ENCODE measurements at places on chromosomes 5 and 9.

GRCh38 chr5:94522117-94522516 is 96.3 kb downstream of the KIAA0825 start:
- no peak for DNase-seq

DNA sequence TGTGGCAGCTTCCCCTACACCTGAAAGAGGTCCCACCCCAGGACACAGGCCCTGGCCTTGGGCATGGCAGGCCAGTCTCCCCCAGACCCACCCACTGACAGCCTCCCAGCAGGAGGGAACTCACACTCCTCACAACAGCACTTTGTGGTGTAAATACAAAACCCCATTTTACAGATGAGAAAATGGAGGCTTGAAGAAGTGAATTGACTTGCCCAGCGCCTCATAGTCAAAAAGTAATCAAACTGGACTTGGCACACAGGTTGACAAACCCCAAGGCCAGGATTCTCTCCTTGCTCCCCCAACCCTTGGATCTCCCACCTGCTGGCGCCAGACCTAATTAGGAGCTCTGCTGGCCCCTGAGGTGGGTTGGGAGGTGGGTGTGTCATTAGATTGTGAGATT is 29.2 kb upstream of the NEK6 start:
- no peak for DNase-seq

- no peak for DNase-seq
Observed at GRCh38 chr9:95086564-95086955, 230.9 kb downstream of the FANCC start.

DNA sequence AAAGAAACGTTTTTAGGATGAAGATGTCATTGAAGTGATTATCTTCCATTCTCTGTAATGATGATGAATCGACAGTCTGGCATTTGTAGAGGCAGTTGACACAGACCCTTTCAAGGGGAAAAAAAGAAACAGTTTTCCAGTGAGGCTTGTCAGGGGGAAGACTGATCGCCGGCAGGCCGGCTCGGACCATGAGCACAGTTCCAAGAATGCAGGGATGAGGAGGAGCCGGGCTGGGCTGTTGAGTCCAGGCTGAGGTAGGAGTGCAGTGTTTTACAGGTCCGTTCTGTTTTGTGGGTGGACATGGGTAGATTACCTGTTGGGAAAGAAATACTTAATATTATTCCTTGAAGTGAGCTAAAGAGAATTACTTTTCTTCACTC is 194.6 kb downstream of the AOPEP start:
- DNase-seq, result no peak

DNA sequence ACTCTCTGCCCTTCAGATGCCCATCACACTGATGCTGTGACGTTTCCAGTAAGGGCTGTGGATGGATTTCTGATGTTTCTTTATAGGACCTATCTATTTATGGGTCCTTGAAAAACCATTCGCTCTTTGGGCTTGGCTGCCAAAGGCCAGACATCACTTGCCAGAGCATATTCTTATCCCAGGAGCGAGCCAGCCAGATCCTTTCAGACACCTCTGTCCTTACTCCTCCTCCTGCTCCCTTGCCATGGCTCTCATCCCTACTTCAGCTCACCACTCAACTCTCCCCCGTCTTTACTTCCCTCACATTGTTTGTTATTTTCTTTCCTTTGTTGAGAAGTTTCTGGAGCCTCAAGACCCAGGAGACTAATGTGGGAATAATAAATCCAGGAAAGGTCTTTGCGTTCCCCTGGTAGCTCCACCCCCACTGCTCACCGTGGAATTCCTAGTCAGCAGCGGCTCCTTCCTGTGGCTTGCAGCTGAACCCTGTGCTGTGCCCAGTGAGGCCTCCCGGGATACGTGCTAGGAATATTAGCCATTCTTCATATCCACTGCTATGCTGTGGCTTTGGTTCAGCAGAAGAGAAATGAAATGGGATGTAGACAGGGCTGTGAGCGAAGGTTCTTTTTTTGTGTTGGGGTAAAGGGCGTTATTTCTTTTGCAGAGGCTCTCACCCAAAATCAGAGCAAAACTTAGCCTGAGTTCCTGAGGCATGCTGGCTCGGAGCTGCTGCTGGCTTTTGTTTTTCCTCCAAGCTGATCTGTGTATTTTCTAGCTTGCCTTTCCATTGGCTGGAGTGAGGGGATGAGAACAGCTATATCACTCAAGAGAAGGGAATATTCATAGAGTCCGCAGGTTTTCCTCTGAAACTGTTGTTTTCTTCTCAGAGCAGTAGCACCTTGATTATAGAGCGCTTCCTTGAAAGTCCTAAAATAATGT is 171.1 kb downstream of the SAXO1 start:
- no peak for DNase-seq

DNA sequence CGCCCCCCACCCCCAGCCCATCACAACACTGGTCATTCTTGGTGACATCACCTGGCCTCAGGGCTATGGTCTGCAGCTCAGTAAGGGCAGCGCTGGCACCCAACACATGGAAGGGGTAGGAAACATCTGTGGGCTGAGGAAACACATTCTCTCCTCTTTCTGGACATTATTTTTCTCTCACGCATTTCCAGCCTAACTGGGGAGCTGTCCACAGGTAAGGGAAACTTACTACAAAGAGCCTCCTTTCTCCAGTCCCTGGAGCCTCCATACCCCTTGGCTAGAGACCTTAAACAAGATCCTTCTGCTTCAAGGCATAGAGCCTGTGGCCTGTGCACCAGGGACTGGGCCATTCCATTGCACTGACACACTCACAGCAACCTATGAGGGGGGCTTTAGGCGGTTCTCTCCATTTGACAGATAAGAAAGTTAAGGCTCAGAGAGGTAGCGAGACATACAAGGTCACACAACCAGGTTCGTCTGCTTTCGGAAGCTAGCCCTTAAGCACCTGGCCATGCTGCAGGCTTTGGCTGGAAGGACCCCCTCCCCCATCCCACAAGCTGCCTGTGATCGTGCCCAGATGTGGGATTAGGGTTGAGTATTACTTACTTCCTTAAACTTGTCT is 40.7 kb downstream of the CXXC5 start:
- DNase-seq, result no peak

DNA sequence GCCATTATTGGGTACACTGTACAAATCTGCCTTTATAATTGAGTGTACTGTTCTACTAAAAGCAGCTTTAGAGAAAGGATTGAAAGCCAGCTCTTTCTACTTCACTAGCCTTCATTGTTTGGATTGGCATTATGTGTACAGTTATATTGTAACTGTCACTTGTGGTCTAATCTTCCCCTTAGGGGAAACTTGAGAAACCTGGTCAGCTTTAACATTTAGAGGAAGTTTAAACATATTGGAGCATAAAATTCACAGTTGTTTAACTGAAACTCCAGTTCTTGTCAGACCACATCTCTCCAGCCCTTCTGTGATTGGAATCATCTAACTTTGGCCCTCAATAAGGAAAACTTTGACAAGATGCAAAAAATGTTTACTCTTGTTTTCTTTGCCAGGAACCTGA is 24.6 kb downstream of the PIK3R1 start:
- DNase-seq, result no peak

DNA sequence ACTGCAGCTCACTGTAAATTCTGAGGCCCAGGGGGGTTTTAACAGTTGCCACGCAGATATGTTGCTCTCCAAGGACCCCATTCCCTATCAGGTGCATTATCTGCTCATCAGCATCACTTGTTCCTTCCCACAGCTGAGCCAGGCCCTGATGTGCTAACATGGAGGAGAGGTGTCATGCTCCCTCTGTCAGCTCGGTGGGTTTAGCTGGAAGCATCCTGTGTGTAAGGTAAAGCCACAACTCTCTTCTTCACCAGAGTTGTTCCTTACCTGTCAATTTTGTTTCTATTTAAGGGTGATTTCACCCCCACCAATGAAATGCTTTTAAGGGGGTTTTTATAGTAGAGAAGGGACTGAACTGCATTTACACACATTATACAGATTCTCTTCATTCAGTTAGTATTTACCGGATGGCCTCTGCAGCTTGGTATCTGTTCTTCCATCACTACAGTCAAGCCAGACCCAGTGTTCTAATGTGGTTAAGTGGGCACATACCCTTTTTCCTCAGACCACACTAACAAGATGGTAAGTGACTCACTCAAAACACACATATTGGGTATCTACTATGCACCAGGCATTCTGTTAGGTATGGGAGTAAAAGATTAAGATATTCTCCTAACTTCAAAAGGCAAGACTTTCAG is 205.4 kb downstream of the DCP2 start:
- DNase-seq, result no peak

DNA sequence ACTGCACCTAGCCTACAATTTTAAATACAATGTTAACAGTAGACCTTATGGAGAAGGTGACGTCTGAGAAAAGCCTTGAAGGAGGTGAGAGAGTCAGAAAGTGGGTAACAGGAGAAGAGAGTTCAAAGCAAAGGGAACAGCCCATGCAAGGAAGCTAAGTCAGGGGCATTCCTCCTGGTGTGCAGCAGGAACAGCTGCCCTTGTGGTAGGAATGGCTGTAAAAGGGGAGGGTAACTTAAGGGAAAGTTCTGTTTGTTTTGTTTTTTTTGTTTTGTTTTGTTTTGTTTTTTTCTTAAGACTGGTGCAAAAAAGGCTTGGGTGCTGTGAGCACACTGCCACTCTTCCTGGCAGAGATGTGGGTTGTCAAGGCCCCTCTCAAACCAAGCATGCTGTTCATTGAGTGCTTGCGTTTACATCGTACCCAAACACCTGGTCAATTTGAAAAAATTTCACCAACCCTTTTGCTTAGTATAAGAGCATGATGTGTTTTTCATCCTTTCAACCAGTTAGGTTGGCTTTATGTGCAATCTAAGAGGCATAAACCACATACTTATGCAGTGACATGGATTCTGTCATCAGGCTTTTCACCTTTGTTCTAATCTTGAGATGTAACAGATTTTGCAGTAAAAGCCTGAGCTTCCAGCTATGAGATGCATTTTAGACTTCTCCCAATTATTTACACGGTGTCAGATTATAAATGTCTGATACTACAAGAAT is 279.7 kb downstream of the GLIS3 start:
- no peak for DNase-seq

GRCh38 chr5:180216646-180217171 is 7.7 kb upstream of the RASGEF1C start:
- no peak for DNase-seq

GRCh38 chr9:94745806-94746540 is 19.5 kb downstream of the AOPEP start:
- DNase-seq, result no peak

DNA sequence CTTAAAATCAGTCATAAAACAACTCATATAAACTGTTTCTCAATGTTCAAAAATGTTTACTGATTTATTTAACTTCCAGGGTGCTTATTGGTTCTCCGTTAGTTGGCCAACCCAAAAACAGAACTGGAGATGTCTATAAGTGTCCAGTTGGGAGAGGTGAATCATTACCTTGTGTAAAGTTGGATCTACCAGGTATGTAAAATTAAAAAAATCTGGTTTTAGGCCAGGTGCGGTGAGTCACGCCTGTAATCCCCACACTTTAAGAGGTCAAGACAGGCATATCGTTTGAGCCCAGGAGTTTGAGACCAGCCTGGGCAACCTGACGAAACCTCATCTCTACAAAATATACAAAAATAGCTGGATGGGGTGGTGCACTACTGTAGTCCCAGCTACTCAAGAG is 73.7 kb downstream of the ITGA1 start:
- no peak for DNase-seq

DNA sequence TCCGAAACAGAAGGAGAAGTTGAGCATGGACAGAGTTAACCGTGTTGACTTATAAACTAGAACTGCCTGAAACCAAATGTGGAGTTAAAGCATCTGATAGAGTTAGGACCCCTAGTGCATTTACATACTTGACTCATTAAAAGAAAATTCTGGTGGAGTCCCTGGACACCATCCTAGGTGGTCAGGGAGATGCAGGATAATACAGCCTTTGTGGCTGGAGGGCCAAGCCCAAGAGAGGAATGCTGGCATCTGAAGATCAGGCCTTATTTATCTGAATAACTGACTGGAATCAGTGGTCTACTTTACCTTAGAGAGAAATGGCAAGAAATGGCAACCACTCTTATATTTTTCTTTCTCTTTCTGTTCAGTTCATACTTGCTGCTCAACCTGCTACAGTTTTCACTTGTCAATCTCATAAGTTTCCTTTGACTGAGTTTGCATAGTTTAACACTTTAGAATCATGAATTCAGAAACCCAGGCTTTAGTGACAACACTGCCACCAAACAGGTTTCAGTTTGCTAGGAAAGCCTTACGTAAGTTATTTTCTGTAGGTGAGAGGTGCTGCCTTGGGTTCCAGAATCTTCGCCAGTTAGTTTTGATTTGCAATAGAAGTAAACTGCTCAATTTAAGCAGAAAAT is 10.2 kb downstream of the CMYA5 start:
- no peak for DNase-seq

DNA sequence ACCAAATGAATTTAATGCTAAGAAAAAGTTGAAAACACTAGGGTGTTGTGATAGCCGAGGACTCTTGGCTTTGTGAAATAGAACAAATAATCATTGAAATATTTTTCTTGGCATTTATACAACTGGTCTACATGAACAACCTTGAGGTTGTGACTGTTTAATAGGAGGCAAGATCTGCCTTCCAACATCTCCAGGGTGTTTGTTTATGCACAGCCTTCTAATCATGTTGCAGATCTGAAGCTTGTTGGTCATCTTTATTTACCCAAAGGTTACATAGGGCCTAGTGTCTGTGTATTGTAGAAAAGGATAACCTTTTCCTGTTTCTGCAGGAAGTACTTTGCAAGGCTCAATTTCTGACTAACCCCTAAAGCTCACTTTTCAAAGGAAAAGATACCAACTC is 65.2 kb upstream of the RANBP3L start:
- no peak for DNase-seq

DNA sequence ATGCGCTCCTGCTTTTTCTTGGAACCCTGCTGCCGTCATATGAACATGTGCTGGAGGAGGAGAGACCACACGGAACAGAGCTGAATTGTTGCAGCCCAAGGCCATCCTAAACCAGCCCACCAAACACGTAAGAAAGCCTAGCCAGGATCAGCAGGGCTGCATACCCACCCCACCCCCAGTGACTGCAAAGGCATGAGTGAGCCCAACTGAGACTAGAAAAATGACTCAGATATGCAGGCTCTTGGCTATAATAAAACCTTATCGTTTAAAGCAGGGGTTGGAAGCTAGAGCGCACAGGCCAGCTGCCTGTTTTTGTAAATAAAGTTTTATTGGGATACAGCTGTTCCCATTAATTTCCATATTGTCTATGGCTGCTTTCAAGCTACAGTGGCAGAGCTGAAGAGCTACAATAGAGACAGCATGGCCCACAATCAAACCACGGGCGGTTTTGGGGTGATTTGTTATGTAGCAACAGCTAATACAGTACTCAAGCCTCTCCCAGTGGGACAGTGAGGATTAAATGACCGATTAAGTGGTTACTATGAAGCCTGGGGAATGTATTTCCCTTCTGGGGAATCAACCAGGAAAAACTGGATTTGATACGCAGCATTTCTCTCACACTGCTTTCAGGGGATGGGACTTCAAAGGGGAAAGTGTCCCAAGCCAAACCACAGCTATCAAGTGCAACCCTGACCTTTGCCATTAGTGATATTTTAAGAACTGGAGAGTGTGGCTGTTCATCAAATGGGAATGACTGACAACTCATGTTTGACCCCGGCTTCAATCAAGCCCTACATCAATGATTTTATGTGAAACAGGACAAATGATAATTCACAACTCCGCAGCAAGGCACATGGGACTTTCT is 6.3 kb downstream of the SHB start:
- DNase-seq, result no peak

- no peak for DNase-seq
Observed at GRCh38 chr5:95283761-95284571, 928 bp downstream of the MCTP1 start.

GRCh38 chr9:130138171-130138653 is 34.0 kb upstream of the NCS1 start:
- no peak for DNase-seq

GRCh38 chr9:70438341-70438928 is 24.0 kb upstream of the KLF9 start:
- no peak for DNase-seq

- DNase-seq, result no peak
Observed at GRCh38 chr5:16957304-16958196, 21.5 kb upstream of the MYO10 start.

All from central memory CD4-positive, alpha-beta T cell (primary cell).